ENCODE measurements at places on chromosomes 2 and 18.

DNA sequence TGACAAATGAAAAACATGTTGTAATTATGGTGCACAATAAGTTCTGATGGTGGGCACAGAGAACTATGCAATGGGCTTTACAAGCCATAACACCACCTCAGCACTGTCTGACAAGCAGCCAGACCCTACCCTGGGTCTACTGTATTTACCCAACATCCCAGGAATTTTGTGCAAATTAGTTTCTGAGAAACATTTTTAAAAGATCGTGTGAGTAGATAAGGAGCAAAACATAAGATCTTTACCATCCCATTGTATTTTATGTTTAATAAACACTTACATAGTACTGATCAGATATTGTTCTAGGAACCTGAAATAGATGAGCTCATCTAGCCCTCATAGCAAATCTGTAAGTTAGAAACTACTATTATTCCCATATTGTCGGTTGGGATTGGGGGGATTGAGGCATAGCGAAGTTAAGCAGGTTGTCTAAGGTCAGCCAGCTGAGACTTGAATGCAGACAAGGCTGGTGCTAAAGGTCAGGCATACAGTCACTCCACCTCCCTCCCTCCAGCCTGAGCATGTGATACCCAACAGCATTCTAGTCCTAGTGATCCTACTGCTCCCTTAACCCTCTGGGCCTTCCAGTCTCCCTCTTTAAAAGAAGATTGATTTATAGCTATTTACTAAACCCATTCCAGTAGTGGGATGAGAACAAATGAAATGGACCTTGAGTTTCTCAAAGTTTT is 67.4 kb upstream of the STAM2 start:
- no peak for DNase-seq

DNA sequence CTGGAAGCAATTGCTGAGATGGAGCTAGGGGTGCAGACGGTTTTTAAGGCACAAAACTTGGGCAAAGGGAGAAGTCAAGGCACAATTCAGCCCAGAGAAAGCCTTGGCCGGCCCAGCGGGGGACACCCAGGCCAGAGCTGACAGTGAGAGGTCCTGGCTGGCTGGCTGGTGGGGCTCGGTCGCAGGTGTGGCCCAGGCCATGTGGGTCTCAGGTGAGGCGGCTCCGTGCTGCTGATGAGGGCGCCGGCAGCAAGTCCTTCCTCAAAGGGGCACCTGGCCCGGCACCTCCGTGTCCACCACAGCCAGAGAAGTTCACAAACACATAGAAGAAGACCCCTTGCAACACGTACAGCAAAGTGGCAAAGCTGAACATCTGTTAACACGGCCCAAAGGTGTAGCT is 54.2 kb upstream of the LDLRAD4 start:
- DNase-seq = no peak

DNA sequence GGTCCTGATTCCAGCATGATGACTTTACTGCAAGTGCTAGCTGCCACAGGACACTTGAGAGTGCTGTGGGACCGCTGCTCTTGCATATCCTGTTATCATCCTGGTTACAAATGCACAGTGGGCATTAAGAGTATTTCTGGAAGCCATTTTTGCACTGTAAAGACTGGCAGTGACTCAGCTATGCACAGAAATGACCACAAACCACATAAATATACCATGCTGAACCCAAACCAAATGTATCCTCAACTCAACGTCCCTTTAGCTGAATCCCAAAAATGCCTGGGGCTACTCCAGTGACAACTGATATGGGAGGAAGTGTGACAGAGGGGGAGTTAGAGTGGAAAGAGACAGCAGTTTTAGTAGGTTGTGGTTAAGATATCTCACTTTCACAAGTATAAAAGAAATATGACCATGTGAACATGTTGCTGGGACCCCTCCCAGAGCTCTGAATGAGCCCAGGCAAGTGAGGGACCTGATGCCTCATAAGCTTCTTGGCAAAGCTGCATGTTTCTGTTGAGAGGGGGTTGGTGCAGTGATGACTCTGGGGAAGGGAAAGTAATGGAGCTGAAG is 37.3 kb downstream of the RHBDD1 start:
- DNase-seq = no peak

DNA sequence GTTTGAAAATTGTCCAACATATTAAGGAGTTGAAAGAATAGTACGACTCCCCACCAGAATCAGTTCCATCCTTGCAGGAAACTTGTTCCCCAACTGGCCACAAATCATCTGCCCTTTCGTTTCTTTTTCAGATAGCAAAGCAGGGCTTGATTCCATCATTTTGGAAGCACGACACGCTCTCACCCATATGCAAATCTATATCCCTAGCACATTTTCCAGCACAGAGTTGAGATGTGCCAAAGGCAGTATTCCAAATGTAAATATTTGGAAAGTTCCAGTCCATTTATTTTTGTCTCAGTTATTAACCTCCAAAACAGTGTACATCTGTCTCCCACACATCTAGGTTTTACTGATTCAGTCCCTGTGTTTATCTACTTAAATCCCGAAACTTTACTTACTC is 128.8 kb upstream of the BCL2L11 start:
- DNase-seq = no peak

DNA sequence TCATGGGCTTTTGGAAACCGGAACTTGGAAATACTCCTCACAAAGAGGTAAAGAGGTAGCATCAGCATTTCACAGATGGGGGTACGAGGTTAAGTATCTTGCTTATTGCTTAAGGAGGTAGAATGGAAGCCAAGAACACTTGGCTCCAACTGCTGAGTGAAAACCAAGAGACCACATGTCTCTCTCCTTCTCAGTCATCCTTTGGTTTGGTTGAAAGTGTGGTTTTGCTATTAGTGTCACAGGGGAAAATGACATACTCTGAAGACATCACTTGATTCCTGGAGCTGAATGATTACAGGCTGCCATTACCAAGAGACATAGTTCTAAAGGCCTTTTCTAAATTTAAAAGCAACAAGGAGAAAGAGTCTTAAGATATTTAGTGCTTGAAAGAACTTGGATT is 41.5 kb downstream of the ANTXR1 start:
- no peak for DNase-seq

Measured in non-pigmented ciliary epithelial cell (primary cell).